ENCODE measurements at places on chromosomes 13 and 19.
A peak's percentile ranks its signal among the peaks of the same experiment; 100 is the strongest.

- peaks cover 3% of the 10 kb centered on the region for H3K36me3 ChIP-seq
- no peak overlapping the region for H3K4me3 ChIP-seq
- no peak overlapping the region for H3K27ac ChIP-seq
- DNase-seq = no peak
Measured at GRCh38 chr19:55304980-55305379, 20.2 kb downstream of the TMEM150B start.

DNA sequence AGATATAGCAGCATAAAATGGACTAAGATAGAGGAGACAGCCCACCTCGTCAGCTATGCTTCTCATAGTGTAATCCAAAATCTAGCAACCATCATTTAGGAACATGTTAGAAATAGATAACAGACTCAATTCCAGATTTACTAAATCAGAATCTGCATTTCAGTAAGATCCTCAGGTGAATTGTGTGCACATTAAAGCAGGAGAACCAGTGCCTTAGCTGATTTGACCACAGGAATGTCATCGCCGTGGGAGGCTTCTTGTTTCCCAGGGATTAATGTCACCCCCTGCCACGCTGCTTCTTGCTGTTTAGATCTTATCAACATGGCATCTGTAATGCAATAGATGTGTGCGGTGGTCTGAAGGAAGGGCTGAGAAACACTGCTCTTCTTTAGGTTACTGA lies 84.0 kb downstream of the GPC5 start:
- H3K27me3 ChIP-seq = no peaks in the 10 kb centered on the region
- no peak overlapping the region for H3K4me3 ChIP-seq
- no peak overlapping the region for H3K27ac ChIP-seq
- H3K4me1 ChIP-seq = no peaks in the 10 kb centered on the region
- no peak for DNase-seq

DNA sequence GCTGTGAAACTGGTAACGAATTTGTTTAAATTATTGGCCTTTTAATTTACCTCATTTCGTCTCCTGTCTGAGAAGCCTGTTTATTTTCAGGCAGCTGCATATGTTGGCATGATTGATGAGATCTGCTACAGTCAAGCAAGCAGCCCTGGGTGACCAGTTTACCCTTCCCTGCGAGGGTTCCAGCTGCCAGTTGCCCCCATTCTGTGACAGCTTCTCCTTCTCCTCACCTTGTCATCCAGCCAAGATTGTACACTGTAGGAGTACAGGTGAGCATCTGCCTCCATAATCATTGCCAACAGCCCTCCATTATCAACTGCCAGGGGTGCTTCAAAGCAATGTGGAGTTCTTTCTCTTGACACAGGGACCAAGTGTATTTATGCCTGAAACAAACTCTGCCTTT lies 1979.9 kb upstream of the PRR20A start:
- no peak overlapping the region for H3K4me3 ChIP-seq
- no peaks in the 10 kb centered on the region for H3K4me1 ChIP-seq
- no peak overlapping the region for H3K27ac ChIP-seq
- DNase-seq = no peak
- H3K27me3 ChIP-seq = no peaks in the 10 kb centered on the region
- H3K36me3 ChIP-seq = no peaks in the 10 kb centered on the region

- DNase-seq = no peak
- H3K4me3 ChIP-seq = no peak overlapping the region
- H3K36me3 ChIP-seq = no peaks in the 10 kb centered on the region
Measured at GRCh38 chr13:44899967-44900366, 89.3 kb downstream of the NUFIP1 start.

- no peaks in the 10 kb centered on the region for H3K36me3 ChIP-seq
- H3K4me3 ChIP-seq = no peak overlapping the region
- DNase-seq = no peak
- no peak overlapping the region for H3K27ac ChIP-seq
Measured at GRCh38 chr13:22893204-22893603, 287.6 kb upstream of the SGCG start.

DNA sequence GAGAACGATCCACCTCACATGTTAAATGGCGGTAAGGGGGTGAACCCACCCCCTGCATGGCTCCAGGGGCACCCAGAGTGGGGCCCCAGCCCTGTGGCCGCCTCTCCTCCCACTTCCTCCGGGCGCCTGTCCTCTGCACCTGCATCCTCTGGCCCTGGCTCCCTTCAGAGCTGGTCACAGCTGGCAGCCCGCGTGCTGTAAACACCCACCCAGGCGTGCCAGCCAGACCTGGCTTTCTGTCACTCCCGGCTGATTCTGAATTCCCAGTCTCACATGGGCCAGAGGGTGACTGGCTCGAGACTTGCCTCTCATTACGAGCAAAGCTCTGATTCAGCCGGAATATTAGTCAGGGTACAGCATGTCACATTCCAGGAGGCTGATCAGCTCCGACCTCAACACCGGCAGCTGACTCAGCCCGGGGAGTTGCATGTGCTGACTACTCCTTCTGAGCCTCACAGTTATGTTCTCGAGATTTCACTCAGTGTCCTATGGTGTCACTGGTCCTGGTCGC lies 75.1 kb downstream of the GNG7 start:
- no peaks in the 10 kb centered on the region for H3K27me3 ChIP-seq
- H3K4me1 ChIP-seq = peaks cover 14% of the 10 kb centered on the region
- no peak for DNase-seq
- H3K27ac ChIP-seq = peak overlapping the region; percentile 69
- peaks cover 3% of the 10 kb centered on the region for H3K36me3 ChIP-seq
- H3K4me3 ChIP-seq = no peak overlapping the region

GRCh38 chr13:90420683-90421082 lies 926.8 kb upstream of the MIR17HG start:
- H3K4me1 ChIP-seq = no peaks in the 10 kb centered on the region
- DNase-seq = no peak
- H3K4me3 ChIP-seq = no peak overlapping the region
- no peaks in the 10 kb centered on the region for H3K36me3 ChIP-seq
- no peak overlapping the region for H3K27ac ChIP-seq

DNA sequence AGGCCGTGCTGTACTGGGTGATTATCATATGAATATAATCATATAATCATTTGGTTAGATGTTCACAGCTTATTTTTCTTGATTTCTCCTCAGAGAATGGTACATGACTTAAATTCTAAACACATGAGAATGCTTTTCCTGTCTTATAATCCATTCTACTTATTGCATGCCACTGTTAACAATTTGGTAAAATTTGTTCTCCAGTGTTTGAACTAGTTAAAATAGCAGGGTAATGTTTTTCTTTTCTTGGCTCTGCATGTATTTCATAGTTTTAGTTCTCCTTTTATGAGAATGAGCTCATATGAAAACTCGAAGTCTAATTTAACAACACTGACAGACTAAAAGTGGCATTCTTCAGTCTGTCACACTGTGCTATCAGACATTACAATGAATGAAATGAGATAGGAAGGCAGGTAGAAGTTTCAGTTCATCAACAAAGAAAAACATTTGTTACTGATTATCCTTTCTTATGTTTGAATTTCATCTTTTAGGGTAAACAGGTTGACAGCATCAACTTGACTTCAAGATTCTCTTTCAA lies 10.2 kb downstream of the SPRYD7 start:
- no peak overlapping the region for H3K27ac ChIP-seq
- peaks cover 22% of the 10 kb centered on the region for H3K36me3 ChIP-seq
- no peaks in the 10 kb centered on the region for H3K4me1 ChIP-seq
- no peak overlapping the region for H3K4me3 ChIP-seq
- no peaks in the 10 kb centered on the region for H3K27me3 ChIP-seq

- peaks cover 15% of the 10 kb centered on the region for H3K27me3 ChIP-seq
- DNase-seq = peak; percentile 16
- no peak overlapping the region for H3K4me3 ChIP-seq
- no peak overlapping the region for H3K27ac ChIP-seq
- H3K36me3 ChIP-seq = no peaks in the 10 kb centered on the region
- H3K4me1 ChIP-seq = peaks cover 8% of the 10 kb centered on the region
Measured at GRCh38 chr13:93794197-93794885, 567.7 kb downstream of the GPC6 start.

DNA sequence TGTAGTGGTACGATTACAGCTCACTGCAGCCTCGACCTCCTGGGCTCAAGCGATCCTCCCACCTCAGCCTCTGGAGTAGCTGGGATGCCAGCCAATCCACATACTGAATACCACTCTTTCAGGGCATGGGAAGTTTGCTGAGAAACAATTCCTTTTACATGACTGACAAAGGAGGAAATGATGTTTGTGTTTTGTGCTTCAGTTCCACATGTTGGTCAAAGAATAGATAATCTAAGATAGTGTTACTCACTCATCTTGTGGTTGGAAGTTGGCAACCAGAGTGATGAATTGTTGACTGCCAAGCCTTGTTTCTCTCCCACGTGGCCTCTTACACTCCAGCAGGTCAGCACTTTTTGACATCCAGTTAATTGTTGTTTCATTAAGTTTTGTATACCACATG lies 7.6 kb downstream of the MBD3L2B start:
- no peaks in the 10 kb centered on the region for H3K36me3 ChIP-seq
- peak overlapping the region; percentile 62 for H3K27ac ChIP-seq
- no peak for DNase-seq
- no peaks in the 10 kb centered on the region for H3K27me3 ChIP-seq
- H3K4me1 ChIP-seq = peaks cover 32% of the 10 kb centered on the region

DNA sequence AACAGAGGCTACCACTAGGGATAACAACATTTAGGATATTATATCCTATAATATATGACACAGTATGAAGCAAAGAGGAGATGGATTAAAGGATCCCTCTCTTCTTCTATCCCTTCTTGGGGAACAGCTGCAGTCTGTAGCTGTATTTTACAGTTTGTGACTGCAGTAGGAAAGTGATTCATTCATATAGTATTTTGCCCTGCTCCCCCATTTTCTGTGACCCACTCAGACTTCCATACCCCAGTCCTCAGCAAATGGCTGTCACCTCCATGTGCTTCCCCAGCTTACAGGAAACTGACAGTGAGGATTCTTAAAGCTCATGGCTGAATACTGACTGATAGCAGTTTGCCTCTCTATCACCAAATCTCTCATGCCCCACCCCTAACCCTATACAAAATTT lies 27.5 kb downstream of the MICU2 start:
- H3K36me3 ChIP-seq = peaks cover 9% of the 10 kb centered on the region
- no peak for DNase-seq
- H3K4me3 ChIP-seq = no peak overlapping the region
- H3K27me3 ChIP-seq = no peaks in the 10 kb centered on the region
- no peak overlapping the region for H3K27ac ChIP-seq

- H3K27ac ChIP-seq = no peak overlapping the region
- peaks cover 38% of the 10 kb centered on the region for H3K36me3 ChIP-seq
- H3K4me1 ChIP-seq = peaks cover 20% of the 10 kb centered on the region
- no peak overlapping the region for H3K4me3 ChIP-seq
Measured at GRCh38 chr19:16136185-16136999, 7.1 kb upstream of the HSH2D start.

Data from activated T-helper 2 cell treated with anti-CD3 and anti-CD28 coated beads, Interferon-gamma antibody, Interleukin-2, Interleukin-4, amounts not matched to agents 10 μg/mL and 5 μg/mL and 100 μg/mL, durations not matched to agents 14 hours and 24 hours and 36 hours (primary cell).